ENCODE measurements at places on chromosomes 4 and X.

DNA sequence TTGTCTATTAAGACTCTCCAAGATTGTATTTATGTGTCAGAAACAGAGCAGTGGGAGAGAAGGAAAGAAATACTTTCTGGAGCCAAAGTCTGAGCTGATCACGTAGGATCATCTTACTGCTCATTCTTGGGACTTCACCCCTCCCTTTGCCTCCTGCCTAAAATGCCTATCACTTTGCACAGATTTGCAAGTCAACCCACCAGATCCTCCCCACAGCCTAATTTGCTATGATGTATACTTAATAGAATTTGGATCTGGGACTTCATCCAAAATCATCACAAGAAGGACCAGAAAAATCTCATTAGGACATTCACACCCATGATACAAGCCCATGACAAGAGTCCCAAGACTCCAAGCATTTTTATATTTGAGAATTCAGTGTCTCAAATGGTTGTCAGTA is 290.2 kb downstream of the FBXW7 start:
- DNase-seq, result no peak

GRCh38 chr4:2378898-2379297 is 39.5 kb downstream of the ZFYVE28 start:
- DNase-seq, result no peak

GRCh38 chr4:32102896-32103295 is 1382.7 kb downstream of the PCDH7 start:
- no peak for DNase-seq

GRCh38 chr4:154364066-154364845 is 127.3 kb downstream of the DCHS2 start:
- peak; percentile 70 for DNase-seq

DNA sequence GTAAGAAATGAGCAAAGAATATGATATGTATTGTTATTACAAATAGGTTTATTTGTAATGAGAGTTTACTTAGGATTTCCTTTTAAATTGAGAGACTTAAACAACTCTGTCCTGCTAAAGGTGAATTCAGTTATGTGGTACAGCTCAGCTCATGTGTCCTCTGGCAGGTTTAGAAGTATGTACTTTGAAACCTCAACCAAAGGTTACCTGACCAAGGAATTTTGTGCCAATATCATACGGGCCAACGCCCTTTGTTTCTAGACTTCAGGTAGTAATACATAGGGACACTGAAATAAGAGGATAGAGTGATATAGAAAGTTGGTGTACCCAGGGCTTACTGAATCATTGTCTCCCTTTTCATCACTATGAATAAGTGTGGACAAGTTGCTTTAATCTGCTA is 25.7 kb downstream of the SLAIN2 start:
- no peak for DNase-seq

DNA sequence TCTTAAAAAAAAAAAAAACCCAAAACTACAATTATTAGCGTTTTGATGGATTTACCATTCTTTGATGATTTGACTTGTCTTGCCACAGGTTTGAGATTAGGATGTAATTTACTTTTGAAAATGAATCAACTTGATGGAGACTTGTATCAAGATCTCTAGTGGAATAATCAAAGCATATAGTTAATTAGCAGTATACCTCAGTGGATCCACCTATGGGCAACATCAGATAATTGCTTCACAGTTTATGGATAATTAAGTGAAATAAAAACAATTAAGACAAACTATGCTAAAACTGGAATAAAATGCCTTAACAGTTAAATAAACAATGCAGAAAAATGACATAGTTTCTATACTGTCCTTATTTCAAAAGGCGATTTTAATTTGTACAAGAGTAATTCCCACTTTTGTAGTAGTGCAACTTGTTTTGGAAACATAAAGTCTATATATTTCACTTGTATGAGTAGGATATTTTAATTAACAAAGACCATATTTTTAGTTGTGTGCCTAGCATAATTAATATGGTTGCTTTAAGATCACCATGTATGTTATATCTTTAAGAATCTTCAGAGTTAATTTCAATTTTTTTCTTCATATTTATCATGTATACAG is 4.2 kb downstream of the CPEB2 start:
- no peak for DNase-seq

GRCh38 chr4:86011117-86011516 is 348.7 kb downstream of the MAPK10 start:
- DNase-seq, result no peak

DNA sequence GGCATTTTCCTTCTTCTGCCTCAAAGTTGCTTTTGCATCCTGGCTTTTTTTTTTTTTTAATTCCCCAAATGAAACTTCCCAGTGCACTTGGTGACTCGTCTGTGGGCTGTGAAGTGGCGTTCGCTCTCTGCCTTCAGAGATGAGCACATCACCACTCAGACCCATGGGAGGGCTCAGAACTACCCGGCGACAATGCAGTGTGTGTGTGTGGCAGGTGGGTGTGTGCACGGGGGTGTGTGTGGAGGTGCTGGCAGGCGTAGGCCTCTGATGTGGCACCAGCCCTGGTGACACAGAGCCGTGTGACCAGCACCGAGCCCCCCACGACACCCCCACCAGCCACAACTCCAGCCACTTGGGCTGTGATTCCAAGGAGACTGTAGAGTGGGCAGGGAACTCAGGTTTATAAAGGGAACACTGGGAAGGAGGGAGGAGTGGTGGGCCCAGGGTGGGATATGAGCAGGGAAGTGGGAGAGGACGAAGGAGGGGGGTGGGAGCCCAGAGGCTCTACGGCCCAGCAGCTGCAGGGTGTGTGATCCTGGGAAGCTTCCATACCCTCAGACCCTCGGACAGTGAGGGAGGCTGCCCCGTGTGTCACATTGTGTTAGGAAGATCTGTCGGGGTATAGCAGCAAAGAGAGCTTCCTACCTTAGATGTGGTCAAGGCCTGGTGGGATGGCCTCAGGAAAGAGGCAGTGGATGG is 6.0 kb upstream of the WFS1 start:
- DNase-seq, result no peak

DNA sequence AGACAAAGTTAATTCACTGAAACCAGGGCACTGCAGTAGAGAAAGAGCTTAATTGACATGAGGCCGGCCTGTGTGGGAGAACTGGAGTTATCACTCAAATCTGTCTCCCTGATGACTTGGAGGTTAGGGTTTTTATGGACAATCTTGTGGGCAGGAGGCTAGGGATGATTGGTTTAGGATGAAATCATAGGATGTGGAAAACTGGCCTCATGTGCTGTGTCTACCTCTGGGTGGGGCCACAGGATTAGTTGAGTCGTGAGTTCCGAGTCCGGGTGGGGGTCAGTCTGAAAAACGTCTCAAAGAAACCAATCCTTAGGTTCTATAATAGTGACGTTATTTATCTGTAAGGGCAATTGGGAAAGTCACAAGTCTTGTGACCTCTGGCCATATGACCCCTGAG is 68.1 kb downstream of the UCHL1 start:
- no peak for DNase-seq

DNA sequence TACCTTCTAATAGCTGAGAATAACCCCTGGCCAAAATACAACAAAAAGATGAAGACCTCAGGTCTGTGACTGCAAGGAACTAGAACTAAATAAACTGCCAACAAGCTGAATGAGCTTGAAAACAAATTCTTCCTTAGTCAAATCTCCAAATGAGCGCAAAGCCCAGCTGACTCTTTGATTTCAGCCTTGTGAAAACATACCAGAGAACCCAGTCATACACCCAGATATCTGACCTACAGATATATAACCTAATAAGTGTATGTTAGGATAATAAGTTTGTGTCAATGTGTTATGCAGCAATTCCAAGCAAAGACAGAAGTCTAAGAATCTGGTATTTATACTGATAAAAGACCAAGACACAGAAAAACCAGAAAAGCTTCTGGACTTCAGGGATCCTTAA is 38.0 kb upstream of the ADGRL3 start:
- DNase-seq, result no peak

DNA sequence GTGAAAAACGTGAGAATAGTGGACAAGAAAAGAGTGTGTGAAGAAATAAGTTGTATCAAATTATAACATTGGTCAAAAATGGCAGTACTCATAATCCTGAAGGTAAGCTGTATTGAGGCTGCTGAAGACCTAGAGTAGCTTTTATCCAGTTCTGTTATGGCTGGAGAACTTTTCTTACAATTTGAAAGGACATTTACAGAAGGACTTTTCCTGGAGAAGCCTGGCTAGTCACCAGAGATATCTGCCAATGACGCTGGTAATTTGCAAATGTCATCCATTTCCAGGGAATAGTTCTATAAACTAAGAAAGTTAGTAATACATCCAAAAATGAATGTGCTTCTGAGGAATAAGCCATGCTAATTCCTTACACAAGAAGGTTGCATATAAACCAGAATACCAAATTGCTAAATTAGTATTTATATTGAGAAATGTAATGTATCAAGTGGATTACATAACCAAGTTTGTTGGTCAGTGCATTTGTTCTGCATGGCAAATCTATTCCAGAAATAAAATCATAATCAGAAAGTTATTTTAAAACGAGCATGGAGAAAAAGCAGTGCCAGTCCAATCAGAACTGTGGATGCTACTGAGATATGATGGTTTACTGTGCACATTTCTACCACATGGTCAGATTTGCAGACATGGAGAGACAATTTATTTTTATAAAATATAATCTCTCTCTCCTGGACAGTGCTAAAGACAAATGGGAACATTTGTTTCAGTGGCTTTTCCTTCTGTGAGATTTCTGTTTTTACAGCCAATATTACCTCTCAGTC is 743.7 kb upstream of the HS3ST1 start:
- no peak for DNase-seq

- DNase-seq, result no peak
These were observed 16.0 kb upstream of the LSM6 start for GRCh38 chr4:146159384-146160058.

DNA sequence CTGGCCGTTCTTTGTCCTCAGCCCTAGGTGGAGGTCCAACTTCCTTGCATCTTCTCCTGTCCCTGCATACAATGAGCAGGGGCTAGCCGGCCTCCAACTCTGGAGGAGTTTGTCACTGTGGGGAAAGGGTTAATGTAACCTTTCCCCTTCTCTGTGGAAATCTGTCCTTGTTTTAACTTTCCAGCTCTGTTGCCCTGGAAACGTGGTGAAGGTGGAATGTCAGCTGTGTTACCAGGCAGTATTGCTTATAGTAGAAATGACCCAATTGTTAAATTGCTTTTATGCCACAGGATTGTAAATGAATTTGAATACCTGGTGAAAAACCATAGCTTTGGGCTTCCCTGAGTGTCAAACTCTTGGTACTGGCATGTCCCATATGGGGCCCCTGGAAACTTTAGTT is 131.6 kb upstream of the SCML1 start:
- DNase-seq, result no peak

DNA sequence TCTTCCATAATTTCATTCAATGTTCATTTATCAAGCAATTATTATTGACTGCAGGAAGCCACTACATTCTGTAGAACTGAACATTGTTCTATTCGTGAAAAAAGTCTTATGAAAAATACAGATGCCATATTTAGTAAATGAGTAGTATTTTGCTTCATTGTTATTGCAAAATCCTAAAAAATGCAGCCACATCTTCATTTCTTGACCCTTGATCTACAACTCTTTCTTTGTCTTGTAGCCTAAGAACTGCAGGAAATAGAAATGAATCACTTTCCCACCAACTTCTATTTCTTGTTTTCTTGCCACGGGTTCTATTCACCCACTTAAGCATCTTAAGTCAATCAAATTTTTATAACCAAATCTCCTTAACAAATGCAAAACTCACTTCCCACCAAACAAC is 63.3 kb downstream of the KCNIP4 start:
- no peak for DNase-seq

- no peak for DNase-seq
These were observed 1450.7 kb upstream of the TENM3 start for GRCh38 chr4:180792541-180792940.

DNA sequence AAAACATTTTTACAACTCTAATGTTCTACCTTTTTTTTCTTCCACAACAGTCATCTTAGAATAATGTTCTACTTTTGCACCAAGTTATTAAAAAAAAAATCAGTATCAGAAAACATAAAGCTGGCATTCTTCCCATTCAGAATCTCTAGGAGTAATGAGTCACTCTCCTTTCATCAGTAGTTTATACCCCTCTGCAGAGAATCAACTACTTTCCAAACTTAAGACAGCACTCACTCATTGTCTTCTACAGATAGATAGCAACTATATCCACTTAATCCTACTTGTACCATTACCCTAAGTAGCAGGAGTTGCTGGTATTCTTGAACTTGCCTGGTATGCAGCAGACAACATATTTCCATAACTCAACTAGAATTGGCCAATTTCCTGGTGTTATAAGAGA is 3.2 kb downstream of the TIGD4 start:
- no peak for DNase-seq
